HFFc6 (cell line): ENCODE measurements at places on chromosomes 7 and 10. TPM values are rescaled to one million over a fixed set of nuclear protein-coding genes. Genes with fewer than 3 reads are reported as not detected.

Gene CDNF
- total RNA-seq: 1.00 and 2.0 TPM in 2 replicates

DNA sequence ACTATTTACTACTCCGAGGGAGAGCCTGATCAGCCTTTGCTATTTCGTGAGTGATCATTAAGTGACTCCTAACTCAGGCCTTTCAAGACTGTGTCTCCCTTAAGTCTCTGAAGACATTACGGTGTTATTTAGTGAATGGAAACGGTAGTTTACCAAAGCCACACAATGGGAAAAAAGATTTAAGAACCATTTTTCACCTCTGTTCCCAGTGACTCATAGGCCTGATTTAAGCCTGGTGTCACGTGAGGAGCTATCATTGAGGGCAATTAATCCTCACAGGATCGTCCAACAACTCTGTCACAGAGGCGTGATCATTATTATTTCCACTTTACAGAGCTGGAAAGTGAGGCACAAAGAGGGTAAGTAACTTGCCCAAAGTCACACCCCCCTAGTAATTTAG is 20.3 kb downstream of the C10orf90 start:
- DNase-seq: no peak
- no peak overlapping the region for H3K27ac ChIP-seq
- no peak overlapping the region for H3K4me3 ChIP-seq
- no peaks in the 10 kb centered on the region for H3K36me3 ChIP-seq
- peaks cover 3% of the 10 kb centered on the region for H3K27me3 ChIP-seq
- H3K4me1 ChIP-seq: peaks cover 10% of the 10 kb centered on the region; the same call in 1 of the 2 replicates

GRCh38 chr10:63227207-63227895 is 94.2 kb downstream of the NRBF2 start:
- H3K4me3 ChIP-seq: 0 out of 2 replicates have a peak overlapping the region, but pooled peaks have one; percentile 2
- peak overlapping the region; percentile 16; the same call in 1 of the 2 replicates for H3K27ac ChIP-seq
- peak; percentile 36 for DNase-seq
- peaks cover 2% of the 10 kb centered on the region; the same call in 1 of the 2 replicates for H3K36me3 ChIP-seq
- H3K27me3 ChIP-seq: no peaks in the 10 kb centered on the region

Gene CHST3
- 38.8 to 46.2 TPM (median 46.0 TPM) in 3 replicates for total RNA-seq

DNA sequence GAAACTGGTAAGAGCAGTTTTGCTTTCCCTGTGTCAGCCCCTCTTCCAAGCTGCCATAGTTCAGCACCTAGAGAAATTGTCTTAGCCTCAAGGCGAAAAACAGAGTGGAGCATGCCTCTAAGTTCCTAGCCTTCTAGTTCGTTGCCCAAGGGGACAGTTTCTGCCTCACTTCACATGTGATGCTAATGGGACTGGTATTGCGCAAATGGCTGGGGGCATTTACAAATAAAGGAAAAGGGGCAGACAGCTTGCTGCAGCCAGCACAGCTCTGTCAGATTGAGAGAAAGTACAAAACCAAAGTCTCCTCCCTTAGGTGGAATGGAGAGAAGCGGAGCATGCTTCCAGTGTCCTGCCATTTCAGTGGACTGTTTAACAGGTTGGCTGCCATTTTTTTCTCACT is 567.7 kb downstream of the ETV1 start:
- H3K4me1 ChIP-seq: no peaks in the 10 kb centered on the region
- H3K27me3 ChIP-seq: no peaks in the 10 kb centered on the region
- H3K4me3 ChIP-seq: no peak overlapping the region
- H3K36me3 ChIP-seq: no peaks in the 10 kb centered on the region
- DNase-seq: no peak
- H3K27ac ChIP-seq: no peak overlapping the region

DNA sequence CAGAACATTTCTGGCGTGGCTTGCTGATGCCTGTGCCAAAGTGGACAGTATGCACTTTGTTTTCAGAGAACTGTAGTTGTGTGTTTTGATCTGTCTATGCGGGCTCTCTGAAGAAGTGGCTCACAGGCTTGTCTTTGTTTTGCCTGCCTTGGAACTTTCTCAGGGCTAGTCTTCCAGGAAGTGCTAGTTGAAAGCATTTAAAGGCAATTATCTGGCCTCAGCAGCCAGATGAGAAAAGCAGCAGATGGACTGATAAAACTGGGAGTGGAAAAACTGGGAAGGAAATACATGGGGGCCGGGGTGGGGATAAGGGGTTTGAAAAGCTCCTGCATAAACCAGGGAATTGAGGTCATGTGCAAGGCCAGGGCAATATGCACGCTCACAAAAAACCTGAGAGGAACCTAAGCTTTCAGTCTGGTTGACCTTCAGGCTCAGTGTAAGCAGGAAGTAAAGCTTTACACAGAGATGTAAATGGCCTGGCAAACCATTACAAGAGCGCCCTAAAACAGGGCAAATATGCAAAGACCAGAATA is 94.5 kb downstream of the ZNF33B start:
- H3K4me3 ChIP-seq: no peak overlapping the region
- DNase-seq: no peak
- H3K36me3 ChIP-seq: peaks cover 63% of the 10 kb centered on the region
- no peak overlapping the region for H3K27ac ChIP-seq
- no peaks in the 10 kb centered on the region for H3K4me1 ChIP-seq

Gene CCL24
- total RNA-seq: not detected in 3 replicates

GRCh38 chr7:155669717-155670505 is 25.4 kb downstream of the RBM33 start:
- 0 out of 2 replicates have a peak, but pooled peaks cover 5% of the 10 kb centered on the region for H3K36me3 ChIP-seq
- peaks cover 48% of the 10 kb centered on the region for H3K4me1 ChIP-seq
- peak; percentile 15 for DNase-seq
- no peaks in the 10 kb centered on the region for H3K27me3 ChIP-seq
- H3K4me3 ChIP-seq: peak overlapping the region; percentile 25; the same call in 1 of the 2 replicates
- peak overlapping the region; percentile 78 for H3K27ac ChIP-seq

DNA sequence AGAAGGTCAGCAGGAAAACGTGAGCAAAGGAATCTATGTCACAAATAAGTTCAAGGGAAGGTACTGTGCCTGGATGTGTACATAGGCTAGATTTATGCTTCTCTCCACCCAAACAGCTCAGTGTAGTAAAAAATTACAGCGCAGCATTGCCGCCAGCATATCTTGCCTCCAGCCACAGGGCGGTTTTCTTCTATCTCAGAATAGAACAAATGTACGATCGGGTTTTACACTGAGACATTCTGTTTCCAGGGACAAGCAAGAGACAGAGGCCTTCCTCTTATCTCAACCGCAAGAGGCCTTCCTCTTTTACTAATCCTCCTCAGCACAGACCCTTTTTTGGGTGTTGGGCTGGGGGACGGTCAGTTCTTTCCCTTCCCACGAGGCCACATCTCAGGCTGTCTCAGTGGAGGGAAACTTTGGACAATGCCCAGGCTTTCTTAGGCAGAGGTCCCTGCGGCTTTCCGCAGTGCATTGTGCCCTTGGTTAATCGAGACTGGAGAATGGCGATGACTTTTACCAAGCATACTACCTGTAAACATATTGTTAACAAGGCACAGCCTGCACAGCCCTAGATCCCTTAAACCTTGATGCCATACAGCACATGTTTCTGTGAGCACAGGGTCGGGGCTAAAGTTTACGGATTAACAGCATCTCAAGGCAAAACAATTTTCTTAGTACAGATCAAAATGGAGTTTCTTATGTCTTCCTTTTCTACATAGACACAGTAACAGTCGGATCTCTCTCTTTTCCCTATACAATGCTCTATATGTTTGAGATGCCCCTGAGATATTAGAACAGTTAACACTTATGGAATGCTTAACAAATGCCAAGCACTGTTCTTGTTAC is 11.6 kb upstream of the ABHD11 start:
- H3K4me1 ChIP-seq: no peaks in the 10 kb centered on the region
- no peak overlapping the region for H3K4me3 ChIP-seq
- no peaks in the 10 kb centered on the region for H3K36me3 ChIP-seq
- H3K27ac ChIP-seq: no peak overlapping the region
- peaks cover 5% of the 10 kb centered on the region for H3K27me3 ChIP-seq

DNA sequence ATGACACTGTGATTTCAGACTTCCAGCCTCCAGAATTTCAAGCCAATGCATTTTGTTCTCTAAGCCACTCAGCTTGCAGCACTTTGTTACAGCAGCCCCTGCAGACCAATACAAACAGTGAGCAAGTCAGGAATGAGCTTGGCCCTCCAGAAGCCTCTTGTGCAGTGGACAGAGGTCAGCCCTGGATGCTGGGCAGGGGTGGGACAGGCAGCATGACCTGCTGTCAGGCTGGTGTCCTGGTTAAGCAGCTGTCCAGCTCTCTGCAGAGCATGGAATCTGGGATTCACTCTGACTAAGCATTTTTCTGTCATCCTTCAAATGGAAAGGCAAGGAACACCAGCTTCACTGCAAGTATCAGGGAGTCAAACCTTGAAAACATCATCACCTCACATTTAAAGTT is 85.5 kb upstream of the GDF10 start:
- no peak overlapping the region for H3K27ac ChIP-seq
- no peak for DNase-seq
- H3K27me3 ChIP-seq: peaks cover 21% of the 10 kb centered on the region
- H3K4me1 ChIP-seq: no peaks in the 10 kb centered on the region
- no peaks in the 10 kb centered on the region for H3K36me3 ChIP-seq

DNA sequence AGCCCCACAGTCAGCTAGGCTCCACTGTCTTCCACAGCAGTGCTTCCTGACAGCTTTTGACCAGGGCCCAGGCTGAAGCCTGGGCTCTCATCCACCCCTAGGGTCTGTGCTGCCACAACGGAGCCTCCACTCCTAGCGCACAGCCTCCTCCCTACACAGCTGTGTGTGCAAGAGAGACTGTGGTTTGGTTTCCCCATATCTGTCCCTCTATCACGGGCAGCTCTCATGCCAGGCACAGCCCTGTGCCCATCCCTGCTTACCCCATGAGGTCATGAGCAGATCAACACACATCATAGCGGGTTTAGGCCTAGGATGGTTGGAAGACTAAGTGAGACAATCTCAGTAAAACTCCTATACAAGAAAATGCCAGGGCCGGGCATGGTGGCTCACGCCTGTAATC is 61.7 kb upstream of the PLXNA4 start:
- H3K27me3 ChIP-seq: peaks cover 29% of the 10 kb centered on the region
- no peaks in the 10 kb centered on the region for H3K36me3 ChIP-seq
- no peaks in the 10 kb centered on the region for H3K4me1 ChIP-seq
- no peak overlapping the region for H3K4me3 ChIP-seq

GRCh38 chr7:99173787-99174186 is 29.9 kb upstream of the SMURF1 start:
- H3K36me3 ChIP-seq: no peaks in the 10 kb centered on the region
- DNase-seq: no peak
- H3K27ac ChIP-seq: no peak overlapping the region
- peaks cover 26% of the 10 kb centered on the region for H3K27me3 ChIP-seq

DNA sequence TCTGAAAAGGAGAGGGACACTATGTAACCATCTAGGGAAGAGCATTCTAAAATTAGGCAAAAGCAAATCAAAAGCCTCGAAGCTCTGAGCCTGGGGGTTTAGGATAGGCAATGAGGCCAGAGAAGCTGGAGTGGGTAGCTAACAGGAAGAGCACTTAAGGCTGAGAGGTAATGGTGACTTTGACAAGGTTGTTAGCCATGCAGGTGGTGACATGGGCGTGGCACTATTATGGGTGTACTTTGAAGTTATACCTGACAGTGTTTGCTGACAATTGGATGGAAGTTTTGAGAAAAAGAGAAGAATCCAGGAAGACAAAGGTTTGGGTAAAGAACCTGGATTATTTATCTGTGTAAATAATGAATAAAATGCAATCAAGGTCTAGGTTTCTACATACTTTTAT is 383.0 kb upstream of the SEMA3C start:
- H3K4me3 ChIP-seq: no peak overlapping the region
- no peak overlapping the region for H3K27ac ChIP-seq
- H3K4me1 ChIP-seq: peaks cover 34% of the 10 kb centered on the region
- H3K27me3 ChIP-seq: no peaks in the 10 kb centered on the region; the same call in 1 of the 2 replicates
- 0 out of 2 replicates have a peak, but pooled peaks cover under 1% of the 10 kb centered on the region for H3K36me3 ChIP-seq

Gene AKR1C1
- 2.6 to 7.0 TPM (median 5.7 TPM) in 3 replicates for total RNA-seq

DNA sequence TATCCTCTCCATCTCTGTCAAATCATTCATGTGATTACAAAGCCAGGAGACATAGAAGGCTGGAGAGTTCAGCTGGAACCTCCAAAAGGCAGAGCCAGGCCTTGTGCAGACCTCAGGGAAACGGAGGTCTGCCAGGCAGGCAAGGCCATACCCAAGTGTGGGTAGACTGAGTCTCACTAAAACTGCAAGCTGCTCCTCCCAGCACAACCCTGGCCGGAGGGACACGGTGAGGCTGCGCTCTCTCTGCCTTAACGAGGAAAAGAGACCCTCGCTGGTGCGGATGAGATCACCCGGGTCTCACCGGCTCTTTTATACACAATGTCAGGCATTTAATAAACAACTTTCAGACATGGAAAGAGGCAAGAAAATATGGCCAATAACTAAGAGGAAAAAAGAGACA is 66.1 kb upstream of the INPP5A start:
- peaks cover 8% of the 10 kb centered on the region for H3K27me3 ChIP-seq
- no peak overlapping the region for H3K4me3 ChIP-seq
- peaks cover 18% of the 10 kb centered on the region; the same call in 1 of the 2 replicates for H3K36me3 ChIP-seq
- no peak for DNase-seq
- H3K27ac ChIP-seq: no peak overlapping the region
